ENCODE measurements at places on chromosomes 4 and X. TPM values are rescaled to one million over a fixed set of nuclear protein-coding genes. Genes with fewer than 3 reads are reported as not detected.

DNA sequence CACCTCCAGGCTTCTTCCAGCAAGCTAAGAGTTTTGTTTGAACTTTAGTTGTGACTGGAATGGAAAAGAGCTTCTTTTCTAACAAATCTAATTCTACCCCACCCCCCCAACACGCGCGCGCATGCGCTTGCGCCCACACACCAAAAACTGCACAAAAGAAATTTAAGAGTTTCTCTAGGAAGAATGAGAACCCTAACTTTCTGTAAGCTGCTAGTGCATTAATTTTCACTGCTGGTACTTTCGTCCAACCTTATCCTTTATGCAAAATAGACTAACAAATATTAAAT, 9.0 kb upstream of the INTU start:
- no peaks in the 10 kb centered on the region for H3K27me3 ChIP-seq
- no peaks in the 10 kb centered on the region for H3K4me1 ChIP-seq
- H3K27ac ChIP-seq, result no peak overlapping the region
- H3K4me3 ChIP-seq, result no peak overlapping the region

DNA sequence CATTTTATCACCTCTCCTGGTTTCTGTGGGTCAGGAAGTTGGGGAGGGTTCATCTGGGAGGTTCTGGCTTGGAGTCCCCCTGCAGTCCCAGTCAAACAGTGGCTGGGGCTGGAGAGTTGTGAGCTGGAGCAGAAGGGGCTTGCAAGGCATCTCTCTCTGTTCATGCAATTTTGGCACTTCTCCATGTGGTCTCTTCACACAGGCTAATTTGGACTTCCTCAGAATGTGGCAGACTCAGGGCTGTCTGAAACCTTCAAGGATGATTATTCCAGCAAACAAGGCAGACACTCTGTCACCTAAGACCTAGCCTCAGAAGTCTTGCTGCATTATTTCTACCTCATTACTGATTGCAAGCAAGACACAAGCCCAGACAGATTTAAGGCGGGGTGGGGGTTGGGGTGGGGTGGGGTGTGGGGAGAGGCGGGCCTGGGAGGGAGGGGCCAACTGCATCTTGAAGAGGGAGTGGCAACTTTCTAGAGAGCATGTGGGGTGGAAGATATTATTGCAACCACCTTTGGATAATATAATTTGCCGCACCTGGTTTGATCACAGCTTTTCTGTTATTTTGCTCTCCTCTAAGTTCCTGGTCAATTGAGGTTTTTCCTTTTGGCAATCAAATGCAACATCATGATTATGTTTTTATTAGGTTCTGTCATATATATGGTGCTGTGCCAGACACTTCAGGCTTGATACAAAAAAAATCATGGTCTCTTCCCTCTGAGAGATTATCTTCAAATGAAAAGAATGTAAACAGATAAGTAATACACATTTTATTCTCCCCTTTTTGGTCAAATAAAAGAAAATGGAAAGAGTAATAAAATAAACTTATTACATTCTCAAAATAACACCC, 799.5 kb downstream of the RPA4 start:
- H3K27ac ChIP-seq, result no peak overlapping the region
- H3K27me3 ChIP-seq, result no peaks in the 10 kb centered on the region
- DNase-seq, result no peak
- no peaks in the 10 kb centered on the region for H3K36me3 ChIP-seq
- H3K4me1 ChIP-seq, result no peaks in the 10 kb centered on the region
- no peak overlapping the region for H3K4me3 ChIP-seq

GRCh38 chr4:116118221-116118620, 967.2 kb downstream of the TRAM1L1 start:
- H3K4me3 ChIP-seq, result no peak overlapping the region
- H3K36me3 ChIP-seq, result no peaks in the 10 kb centered on the region
- H3K27ac ChIP-seq, result no peak overlapping the region
- H3K4me1 ChIP-seq, result peaks cover 20% of the 10 kb centered on the region
- DNase-seq, result no peak

- no peaks in the 10 kb centered on the region for H3K4me1 ChIP-seq
- H3K36me3 ChIP-seq, result no peaks in the 10 kb centered on the region
- H3K27ac ChIP-seq, result no peak overlapping the region
- H3K27me3 ChIP-seq, result no peaks in the 10 kb centered on the region
Observed at GRCh38 chr4:8267077-8267476, 2.5 kb upstream of the HTRA3 start.

GPR143 gene
- total RNA-seq, result 0.52 TPM

DNA sequence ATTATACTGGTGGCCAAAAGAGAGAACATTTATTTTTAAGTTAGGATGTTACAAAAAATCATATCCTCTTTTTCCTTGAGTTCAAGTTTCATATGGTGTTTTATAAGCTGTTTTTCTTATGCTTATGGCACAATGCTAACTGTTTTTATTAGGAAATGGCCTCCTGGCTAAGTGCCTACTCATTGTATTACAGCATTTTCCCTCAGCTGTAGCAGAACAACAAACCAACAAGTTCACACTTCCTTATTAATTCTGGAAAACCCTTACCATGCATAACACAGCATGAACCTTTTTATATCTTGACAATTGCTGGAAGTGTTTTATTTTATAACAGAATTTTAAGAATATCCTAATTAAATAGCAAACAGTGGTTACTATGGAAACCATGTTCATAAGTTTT, 165.8 kb downstream of the GASK1B start:
- no peaks in the 10 kb centered on the region for H3K4me1 ChIP-seq
- DNase-seq, result no peak
- H3K27ac ChIP-seq, result no peak overlapping the region

GRCh38 chr4:168541266-168541953, 44.6 kb downstream of the PALLD start:
- peak; percentile 81 for DNase-seq
- no peaks in the 10 kb centered on the region for H3K27me3 ChIP-seq
- H3K4me3 ChIP-seq, result no peak overlapping the region
- peaks cover 47% of the 10 kb centered on the region for H3K4me1 ChIP-seq

BEND2 gene
- not detected for total RNA-seq

TAF1 gene
- 36.8 TPM for total RNA-seq

DNA sequence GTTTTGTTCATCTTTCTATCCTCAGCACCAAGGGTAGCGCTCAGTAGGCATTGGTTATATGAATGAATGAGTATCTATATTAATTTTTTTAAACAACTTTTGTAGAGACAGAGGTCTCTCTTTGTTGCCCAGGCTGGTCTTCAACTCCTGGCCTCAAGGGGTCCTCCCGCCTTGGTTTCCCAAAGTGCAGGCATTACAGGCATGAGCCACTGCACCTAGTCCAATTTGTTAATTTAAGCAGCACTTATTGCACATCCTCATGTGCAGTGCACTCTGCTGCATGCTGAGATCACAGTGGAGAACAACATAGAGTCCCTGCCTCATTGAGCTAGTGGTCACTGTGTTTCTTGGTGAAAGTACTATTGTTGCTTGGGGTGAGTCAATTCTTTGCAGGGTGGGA, 94.4 kb downstream of the NHSL2 start:
- no peaks in the 10 kb centered on the region for H3K36me3 ChIP-seq
- H3K27ac ChIP-seq, result no peak overlapping the region
- no peak overlapping the region for H3K4me3 ChIP-seq
- H3K4me1 ChIP-seq, result peaks cover 9% of the 10 kb centered on the region
- no peaks in the 10 kb centered on the region for H3K27me3 ChIP-seq
- DNase-seq, result no peak

DNA sequence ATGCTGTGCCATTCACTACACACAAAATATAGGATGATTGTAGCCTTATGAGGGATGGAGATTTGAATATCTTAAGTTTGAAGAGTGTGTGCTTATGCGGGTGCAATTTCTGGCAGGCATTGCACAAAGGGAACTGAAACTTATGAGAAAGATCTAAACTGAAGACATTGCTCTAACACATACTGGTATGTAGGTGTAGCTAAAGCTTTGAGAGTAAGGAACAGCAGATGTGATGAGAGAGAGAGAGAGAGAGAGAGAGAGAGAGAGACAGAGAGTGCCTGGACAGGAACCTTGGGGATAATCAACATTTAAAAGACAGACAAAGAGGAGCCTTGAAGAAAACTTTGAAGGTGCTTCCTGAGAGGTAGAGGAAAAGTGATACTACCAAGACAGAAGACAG, 379.7 kb downstream of the SPRY1 start:
- H3K4me1 ChIP-seq, result no peaks in the 10 kb centered on the region
- no peak for DNase-seq

DNA sequence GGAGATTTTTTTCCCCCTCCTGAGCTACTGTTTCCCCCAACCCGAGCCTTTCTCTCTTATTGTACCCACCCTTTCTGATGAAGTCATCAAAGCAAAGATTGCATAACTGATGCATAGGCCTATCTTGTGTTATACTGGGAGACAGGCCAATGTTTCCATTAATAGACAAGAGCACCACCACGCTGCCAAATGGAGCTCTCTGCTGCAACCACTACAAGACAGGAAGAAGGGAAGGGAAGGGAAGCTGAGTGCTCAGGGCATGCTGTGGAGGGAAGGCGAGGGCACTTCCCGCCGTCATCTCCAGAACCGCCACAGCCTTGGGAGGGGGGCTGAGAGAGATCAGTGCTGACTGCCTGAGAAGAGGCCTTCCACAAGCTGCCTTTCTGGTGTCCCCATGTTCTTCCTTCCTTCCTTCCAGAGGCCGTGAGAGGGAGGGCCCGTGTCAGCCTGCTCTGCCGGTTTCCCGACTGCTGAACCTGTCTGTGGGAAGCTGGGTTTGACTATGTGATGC, 75.0 kb downstream of the MGST2 start:
- H3K27ac ChIP-seq, result peak overlapping the region; percentile 63
- no peaks in the 10 kb centered on the region for H3K27me3 ChIP-seq
- peak; percentile 74 for DNase-seq
- H3K4me1 ChIP-seq, result peaks cover 26% of the 10 kb centered on the region
- H3K4me3 ChIP-seq, result peak overlapping the region; percentile 27

DNA sequence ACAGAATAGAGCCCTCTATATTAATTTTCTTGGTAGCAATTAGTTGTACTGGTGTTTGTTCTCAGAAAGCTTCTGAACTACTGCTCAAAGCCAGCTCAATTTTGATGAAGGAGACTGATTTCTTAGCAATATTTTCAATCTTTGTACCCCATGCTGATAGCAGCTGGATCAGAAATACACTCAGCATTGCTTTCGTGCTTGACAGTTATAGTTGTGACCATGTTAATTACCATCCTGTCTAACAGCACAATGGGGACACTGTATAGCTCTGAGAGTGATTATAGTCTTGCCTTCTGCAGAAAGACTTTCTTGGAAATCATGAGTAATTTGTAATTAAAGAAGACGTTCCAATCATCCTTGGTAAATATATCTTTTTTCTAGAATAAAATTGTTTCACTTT, 79.7 kb upstream of the GNPDA2 start:
- H3K27ac ChIP-seq, result no peak overlapping the region
- H3K27me3 ChIP-seq, result no peaks in the 10 kb centered on the region
- no peaks in the 10 kb centered on the region for H3K4me1 ChIP-seq

DNA sequence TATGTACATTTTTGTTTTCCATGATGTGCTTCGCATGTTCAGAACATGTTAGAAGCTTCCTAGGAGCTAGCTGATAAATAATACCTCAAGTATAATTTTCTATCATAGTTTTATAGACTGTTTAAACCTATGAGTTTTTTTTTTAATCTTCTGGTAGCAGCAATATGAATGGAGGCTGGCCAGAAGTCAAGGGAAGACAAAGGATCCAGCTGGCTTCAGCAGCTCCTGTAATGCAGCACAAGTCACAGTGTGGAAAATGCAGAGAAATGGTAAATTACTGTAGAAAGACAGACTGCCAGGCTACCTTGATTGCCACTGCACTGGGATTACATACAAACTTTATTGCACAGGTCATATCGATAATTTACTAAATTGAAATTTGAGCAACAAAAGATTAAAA, 537.9 kb downstream of the IQCM start:
- no peaks in the 10 kb centered on the region for H3K4me1 ChIP-seq
- H3K27ac ChIP-seq, result no peak overlapping the region
- H3K36me3 ChIP-seq, result no peaks in the 10 kb centered on the region

- no peaks in the 10 kb centered on the region for H3K36me3 ChIP-seq
- H3K4me1 ChIP-seq, result peaks cover 22% of the 10 kb centered on the region
- H3K27ac ChIP-seq, result no peak overlapping the region
- peak; percentile 85 for DNase-seq
Observed at GRCh38 chr4:2217726-2218125, 24.2 kb downstream of the HAUS3 start.

- H3K36me3 ChIP-seq, result no peaks in the 10 kb centered on the region
- H3K4me1 ChIP-seq, result no peaks in the 10 kb centered on the region
- no peak for DNase-seq
- no peak overlapping the region for H3K27ac ChIP-seq
- H3K4me3 ChIP-seq, result no peak overlapping the region
- H3K27me3 ChIP-seq, result peaks cover 3% of the 10 kb centered on the region
Observed at GRCh38 chrX:103782640-103783039, 6.0 kb downstream of the PLP1 start.

DNA sequence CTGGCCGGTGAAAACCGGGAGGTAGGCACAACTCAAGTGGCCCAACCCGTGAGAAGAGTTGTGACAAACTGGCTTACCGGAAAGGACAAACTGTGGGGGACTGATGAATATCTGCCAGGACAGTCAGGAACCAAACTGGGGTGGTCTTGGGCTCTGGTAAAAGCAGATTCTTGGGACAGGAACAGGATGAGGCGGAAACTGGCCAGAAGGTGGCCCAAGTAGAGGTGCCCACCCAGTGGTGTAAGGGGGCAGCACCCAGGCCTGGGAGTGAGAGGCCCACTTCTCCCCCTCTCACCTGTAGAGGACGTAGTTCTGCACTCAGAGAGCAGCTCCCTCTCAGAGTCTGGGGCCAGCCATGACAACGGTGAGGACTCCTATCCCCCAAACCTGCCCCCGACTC, 5.9 kb downstream of the CCDC120 start:
- H3K27me3 ChIP-seq, result no peaks in the 10 kb centered on the region
- H3K36me3 ChIP-seq, result no peaks in the 10 kb centered on the region
- no peak overlapping the region for H3K27ac ChIP-seq
- no peak overlapping the region for H3K4me3 ChIP-seq

GRCh38 chr4:6688879-6689505, 4.7 kb upstream of the S100P start:
- H3K27me3 ChIP-seq, result no peaks in the 10 kb centered on the region
- peak overlapping the region; percentile 90 for H3K27ac ChIP-seq
- DNase-seq, result peak; percentile 92
- 0 out of 2 replicates have a peak overlapping the region, but pooled peaks have one; percentile 21 for H3K4me3 ChIP-seq

- no peak for DNase-seq
- H3K27ac ChIP-seq, result no peak overlapping the region
- H3K4me1 ChIP-seq, result no peaks in the 10 kb centered on the region
- H3K4me3 ChIP-seq, result no peak overlapping the region
- H3K27me3 ChIP-seq, result no peaks in the 10 kb centered on the region
Observed at GRCh38 chr4:187865914-187866313, 129.7 kb upstream of the ZFP42 start.

PABPC4L gene
- 0.47 TPM for total RNA-seq
